NCI-H2171 (cell line): ENCODE measurements at places on chromosomes 4 and X.

DNA sequence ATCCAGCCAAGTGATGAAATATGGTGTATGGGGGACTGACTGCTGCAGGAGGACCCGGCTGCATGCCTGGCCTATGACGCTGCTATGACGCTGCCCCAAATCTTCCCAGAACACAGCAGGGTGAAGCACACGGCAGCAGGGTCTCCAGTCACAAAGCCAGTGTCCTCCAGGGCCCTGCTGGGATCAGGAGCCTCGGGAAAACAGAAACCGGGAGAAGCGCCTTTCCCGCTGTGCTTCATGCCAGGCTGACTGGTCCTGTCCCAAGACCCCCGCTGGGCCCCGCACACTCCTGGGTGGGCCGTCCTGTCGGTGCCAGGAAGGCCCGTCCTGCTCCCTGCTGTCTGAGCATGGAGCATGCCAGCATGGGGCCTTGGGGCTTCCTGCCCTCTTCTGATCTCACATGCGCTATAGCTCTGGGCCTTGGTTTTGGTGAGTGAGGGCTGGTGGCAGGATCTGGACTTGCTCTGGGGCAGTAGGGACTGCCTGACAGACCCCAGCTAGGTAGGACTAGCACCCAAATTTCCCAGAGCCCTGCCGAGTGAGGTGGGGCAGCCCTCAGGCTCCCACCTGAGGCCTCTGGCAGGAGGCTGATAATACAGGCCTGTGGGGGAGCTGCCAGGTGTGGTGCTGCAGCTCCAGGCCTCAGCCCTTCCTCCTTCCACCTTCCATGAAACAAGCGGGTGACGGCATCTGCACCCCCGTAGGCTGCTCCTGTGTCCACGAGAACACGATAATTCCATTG, 64.0 kb downstream of the ACOX3 start:
- DNase-seq: no peak

GRCh38 chrX:154091678-154092077, 5.8 kb downstream of the MECP2 start:
- DNase-seq: no peak

DNA sequence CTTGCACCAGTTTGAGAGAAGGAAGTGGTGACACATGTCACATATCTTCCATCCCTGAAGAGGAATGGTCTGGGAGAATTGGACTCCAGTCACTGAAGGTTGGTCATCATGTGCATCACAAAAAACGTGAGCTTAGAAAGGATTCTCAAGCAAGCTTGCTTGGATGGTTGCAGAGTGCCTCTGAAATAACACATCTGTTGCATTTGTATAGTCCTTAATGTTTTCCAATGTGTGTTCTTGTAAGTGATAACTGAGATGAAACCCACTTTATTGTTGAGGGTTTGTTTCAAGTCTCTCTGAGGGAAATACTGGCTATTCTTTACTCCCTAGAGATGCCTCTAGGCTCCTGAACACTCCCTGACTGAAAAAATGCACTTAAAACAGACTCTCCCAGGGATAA, 184.5 kb upstream of the MBNL3 start:
- no peak for DNase-seq

GRCh38 chrX:130173190-130173895, 1.6 kb downstream of the RAB33A start:
- no peak for DNase-seq

- DNase-seq: no peak
These were observed 115.0 kb downstream of the CEP44 start for GRCh38 chr4:174398728-174399127.

DNA sequence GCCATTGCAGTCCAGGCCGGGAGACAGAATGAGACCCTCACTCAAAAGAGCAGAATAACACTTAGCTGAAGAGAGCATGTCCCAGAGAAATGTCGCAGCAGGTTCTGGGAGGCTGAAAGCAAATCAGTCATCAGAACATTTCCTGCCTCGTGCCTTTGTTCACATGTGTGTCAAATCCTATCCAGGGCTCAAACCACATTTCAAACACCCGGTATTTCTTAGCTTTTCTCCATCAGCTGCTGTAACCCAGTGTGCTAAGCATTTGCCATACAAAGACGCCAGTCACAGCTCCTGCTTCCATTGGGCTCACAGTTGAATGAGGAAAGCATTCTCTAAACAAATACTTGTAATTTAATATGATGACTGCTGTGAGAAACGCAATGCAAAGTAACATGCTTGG, 6.0 kb downstream of the PALLD start:
- DNase-seq: no peak

DNA sequence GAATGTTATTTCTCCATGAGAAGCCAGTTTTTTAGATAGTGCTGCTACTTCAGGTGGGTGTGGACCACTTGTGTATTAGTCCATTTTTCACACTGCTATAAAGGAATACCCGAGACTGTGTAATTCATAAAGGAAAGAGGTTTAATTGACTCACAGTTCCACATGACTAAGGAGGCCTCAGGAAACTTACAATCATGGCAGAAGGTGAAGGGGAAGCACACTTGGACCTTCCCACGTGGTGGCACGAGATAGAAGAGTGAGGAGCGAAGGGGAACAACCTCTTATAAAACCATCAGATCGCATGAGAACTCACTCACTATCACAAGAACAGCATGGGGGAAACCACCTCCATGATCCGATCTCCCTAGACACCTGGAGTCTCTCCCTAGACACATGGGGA, 3.4 kb upstream of the PPID start:
- no peak for DNase-seq

GRCh38 chrX:116009861-116010710, 160.5 kb upstream of the AGTR2 start:
- no peak for DNase-seq

GRCh38 chr4:72770708-72771107, 201.7 kb upstream of the ADAMTS3 start:
- no peak for DNase-seq

- no peak for DNase-seq
These were observed 512.0 kb downstream of the NLGN4X start for GRCh38 chrX:5716666-5717065.

DNA sequence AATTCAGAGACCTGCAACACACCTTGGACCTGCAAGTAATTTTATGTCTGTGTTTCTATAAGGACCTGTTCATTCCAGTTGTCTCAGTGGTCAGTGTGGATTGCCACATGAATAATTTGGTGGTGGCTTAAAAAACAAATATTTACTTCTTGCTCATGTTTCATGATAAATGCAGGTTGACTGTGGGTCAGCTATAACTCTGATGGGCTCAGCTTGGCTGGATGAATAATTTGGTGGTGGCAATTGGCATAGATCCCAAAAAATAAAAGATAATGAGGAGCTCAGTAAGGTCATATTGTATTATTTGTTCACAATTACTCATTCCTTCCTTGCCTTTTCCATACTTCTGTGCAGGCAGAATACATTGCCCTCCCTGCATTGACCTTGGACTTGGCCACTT, 18.9 kb upstream of the SCRG1 start:
- DNase-seq: no peak

GRCh38 chrX:108584617-108585211, 145.1 kb downstream of the COL4A5 start:
- DNase-seq: no peak

GRCh38 chr4:124432500-124432899, 280.0 kb downstream of the ANKRD50 start:
- DNase-seq: no peak

DNA sequence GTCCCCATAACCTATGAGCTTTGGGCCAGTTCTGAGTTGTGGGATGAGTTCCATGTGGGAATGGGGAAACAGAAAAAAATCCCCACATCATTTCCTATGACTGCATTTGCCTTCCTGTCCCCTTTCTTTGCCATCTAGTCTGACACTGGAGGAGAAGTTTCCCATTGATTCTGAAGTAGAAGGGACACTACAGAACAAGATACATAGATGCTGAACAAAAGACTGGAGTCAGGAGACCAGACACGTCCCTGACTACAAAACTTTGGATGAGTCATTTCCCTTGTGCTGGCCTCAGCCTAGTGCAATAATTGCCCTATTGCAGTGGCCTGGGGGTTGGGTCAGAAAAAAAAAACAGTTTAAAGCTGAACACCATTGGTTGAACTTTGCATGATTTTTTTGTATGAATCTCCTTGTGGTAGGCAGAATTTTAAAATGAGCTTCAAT, 22.1 kb downstream of the BEX3 start:
- no peak for DNase-seq

DNA sequence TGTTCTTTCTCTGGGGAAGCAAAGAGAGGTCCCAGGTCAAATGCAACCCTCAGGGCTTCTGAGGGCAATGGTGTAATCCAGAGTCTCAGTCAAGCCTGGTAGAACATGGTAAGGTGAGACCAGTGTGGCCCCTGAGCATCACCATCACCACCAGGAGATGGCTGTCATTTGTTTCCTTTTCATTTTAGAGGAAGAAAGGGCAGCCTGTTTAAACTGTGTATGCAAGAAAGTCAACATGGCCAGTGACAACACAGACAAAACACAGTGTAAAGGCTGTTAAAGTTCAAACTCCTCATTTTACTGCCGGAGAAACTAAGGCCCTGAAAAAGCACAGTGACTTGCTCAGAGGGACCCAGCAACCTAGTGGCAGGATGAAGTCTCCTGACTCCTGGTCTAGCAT, 2.0 kb upstream of the EDA start:
- no peak for DNase-seq

GRCh38 chr4:99966692-99967091, 16.6 kb upstream of the H2AZ1 start:
- no peak for DNase-seq

DNA sequence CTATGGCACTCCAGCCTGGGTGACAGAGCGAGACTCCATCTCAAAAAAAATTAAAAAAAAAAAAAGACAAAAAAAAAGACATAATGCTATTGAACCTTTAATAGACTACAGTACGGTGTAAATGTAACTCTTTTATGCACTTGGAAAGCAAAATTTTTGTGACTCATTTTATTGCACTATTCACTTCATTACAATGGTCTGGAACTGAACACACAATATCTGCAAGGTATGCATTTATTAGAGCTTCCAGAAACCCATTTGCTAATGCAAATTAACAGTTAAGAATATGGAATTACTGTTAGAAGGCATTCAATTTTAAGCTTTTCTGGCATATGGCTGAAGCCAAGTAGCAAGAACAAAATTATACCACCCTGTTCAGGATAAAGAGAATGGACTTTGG, 176.3 kb downstream of the OPHN1 start:
- no peak for DNase-seq

DNA sequence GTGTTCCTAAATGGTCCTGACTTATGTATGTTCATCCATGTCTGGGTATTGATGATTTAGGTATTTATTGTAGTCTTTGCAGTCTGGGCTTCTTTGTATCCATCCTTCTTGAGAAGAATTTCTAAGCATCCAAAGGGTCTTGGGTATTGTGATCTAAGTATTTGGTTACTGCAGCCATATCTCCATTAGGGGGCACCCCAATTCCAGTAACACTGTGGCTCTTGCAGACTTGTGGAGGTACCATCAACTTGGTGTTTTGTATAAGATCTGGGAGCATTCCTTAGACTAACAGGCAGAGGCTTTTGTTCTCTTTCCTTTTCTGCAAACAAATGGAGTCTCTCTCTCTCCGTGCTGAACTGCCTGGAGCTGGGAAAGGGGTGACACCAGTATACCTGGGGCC, 113.7 kb upstream of the NEXMIF start:
- no peak for DNase-seq

DNA sequence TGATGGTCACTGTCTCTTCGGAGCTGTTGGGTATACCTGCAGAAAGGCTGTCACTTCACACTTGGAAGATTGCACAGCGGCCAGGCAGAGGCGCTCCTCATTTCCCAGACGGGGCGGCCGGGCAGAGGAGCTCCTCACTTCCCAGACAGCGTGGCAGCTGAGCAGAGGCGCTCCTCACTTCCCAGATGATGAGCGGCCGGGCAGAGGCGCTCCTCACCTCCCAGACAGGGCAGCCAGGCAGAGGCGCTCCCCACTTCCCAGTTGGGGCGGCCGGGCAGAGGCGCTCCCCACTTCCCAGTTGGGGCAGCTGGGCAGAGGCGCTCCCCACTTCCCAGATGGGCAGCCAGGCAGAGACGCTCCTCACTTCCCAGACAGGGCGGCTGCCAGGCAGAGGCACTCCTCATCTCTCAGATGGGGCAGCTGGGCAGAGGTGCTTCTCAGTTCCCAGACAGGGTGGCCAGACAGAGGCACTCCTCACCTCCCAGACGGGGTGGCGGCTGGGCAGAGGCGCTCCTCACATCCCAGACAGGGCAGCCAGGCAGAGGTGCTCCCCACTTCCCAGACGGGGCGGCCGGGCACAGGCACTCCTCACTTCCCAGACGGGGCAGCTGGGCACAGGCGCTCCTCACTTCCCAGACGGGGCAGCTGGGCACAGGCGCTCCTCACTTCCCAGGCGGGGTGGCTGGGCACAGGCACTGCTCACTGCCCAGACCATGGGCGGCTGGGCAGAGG, 18.8 kb downstream of the PABPC1L2B start:
- no peak for DNase-seq

- no peak for DNase-seq
These were observed 5.1 kb downstream of the CTSO start for GRCh38 chr4:155948541-155948940.

GRCh38 chrX:63889001-63889400, 104.0 kb upstream of the ARHGEF9 start:
- DNase-seq: no peak

- no peak for DNase-seq
These were observed 119.1 kb downstream of the SH3RF1 start for GRCh38 chr4:169151671-169152070.

GRCh38 chr4:25489253-25489797, 112.3 kb downstream of the ANAPC4 start:
- no peak for DNase-seq

GRCh38 chr4:7458477-7458876, 23.7 kb upstream of the PSAPL1 start:
- no peak for DNase-seq

GRCh38 chr4:13618212-13618806, 9.2 kb downstream of the BOD1L1 start:
- no peak for DNase-seq
